Activated CD4-positive, CD25-positive, alpha-beta regulatory T cell (primary cell): ENCODE measurements at places on chromosomes 4 and X.

- DNase-seq = no peak
Observed at GRCh38 chr4:149841686-149842085, 26.0 kb upstream of the IQCM start.

DNA sequence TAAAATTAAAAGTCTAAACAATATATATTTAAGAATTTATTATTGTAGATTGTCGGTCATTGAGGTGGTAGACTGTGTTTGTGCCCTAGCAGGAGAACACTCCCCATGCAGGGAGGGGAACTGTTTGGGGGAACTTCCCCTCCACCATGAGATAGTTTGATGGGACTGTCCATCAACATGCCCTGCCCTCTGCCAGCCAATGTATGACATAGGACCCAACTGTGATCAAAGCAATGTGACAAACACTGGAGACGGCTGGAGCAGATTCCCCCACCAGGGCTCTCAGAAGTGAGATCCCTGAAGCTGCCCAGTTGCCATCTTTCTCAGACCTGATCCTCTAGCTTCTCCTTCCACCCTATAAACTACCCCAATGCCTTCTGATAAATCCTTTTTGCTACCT is 44.9 kb downstream of the SH3KBP1 start:
- no peak for DNase-seq

DNA sequence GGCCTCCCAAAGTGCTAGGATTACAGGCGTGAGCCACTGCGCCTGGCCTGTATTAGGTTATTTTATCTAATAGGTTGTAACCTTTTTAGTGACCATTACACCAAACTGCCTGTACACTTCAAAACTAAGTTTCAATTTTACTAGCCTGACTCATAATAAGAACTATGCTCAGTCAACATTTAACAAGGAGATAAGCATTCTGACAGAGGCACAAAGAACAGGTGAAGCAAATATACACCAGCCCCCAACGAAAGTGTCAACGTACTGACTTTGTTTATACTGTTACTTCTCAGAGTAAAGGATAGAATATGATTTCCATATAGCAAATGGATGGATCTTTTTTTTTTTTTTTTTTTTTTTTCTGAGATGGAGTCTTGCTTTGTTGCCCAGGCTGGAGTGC is 62.8 kb downstream of the SHISA3 start:
- DNase-seq = no peak

GRCh38 chrX:53251307-53251706 is 26.3 kb upstream of the KDM5C start:
- DNase-seq = no peak

DNA sequence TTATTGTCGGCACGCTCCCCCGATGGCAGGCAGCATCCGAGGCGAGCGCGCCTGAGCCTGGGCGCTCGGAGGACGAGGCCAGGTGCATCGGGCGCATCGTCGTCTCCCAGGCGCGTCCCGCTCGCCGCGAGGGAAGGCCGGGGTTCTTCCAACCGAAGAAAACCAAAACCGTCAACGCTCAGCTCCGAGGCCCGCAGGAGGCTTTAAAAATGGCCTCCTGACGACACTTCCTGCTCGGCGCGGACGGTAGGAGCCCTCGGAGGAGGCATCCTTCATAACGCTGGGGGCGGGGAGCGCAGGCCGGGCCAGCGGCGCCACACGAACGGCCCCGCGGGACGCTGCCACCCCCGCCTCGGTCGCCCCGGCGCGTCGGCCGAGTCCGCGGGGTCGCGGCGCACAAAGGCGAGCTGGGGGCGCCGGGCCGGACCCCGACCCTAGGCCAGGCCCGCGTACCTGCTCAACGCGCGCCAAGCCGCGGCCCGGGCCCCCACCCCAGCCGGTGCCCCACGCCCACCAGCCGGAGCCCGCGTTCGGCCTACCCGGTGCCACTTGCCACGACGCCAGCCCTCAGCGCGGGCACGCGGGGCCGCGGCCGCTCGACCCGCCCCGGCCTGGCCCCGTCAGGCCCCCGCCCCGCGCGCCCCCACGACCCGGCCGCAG is 501 bp downstream of the ZNF518B start:
- peak; percentile 35 for DNase-seq

DNA sequence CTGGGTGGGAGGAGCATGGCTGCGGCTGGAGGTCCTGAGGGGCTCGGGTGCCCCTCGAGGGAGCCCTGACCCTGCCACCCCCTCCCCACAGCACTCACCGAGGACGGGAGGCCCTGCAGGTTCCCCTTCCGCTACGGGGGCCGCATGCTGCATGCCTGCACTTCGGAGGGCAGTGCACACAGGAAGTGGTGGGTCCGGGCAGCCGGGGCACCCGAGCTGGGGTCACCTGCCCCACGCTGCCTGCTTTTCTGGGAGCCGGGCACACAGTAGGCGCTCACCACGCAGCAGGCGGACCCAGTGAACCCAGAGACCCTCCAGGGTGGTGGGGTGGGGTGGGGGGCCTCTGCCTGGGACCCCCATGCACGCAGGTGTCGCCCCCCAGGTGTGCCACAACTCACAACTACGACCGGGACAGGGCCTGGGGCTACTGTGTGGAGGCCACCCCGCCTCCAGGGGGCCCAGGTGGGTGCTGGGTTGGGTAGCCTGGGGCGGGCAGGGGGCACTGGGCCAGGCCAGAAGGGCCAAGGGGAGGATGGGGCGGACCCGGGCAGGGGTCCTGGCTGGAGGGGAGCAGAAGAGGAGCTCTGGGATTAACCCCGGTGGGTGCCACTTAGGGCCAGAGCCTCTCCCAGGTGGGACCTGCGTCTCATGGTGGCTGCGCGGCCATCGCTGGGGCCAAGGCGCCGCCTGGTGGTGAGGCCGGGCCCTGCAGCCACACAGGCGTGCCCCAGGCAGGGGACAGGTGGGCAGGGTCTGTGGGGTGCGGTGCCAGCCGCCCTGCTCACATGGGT is 1.4 kb downstream of the HGFAC start:
- DNase-seq = peak; percentile 37

GRCh38 chrX:39201305-39201990 is 400.2 kb downstream of the MID1IP1 start:
- no peak for DNase-seq
